ENCODE measurements at places on chromosomes 5 and 9. TPM values are rescaled to one million over a fixed set of nuclear protein-coding genes. Genes with fewer than 3 reads are reported as not detected.

DNA sequence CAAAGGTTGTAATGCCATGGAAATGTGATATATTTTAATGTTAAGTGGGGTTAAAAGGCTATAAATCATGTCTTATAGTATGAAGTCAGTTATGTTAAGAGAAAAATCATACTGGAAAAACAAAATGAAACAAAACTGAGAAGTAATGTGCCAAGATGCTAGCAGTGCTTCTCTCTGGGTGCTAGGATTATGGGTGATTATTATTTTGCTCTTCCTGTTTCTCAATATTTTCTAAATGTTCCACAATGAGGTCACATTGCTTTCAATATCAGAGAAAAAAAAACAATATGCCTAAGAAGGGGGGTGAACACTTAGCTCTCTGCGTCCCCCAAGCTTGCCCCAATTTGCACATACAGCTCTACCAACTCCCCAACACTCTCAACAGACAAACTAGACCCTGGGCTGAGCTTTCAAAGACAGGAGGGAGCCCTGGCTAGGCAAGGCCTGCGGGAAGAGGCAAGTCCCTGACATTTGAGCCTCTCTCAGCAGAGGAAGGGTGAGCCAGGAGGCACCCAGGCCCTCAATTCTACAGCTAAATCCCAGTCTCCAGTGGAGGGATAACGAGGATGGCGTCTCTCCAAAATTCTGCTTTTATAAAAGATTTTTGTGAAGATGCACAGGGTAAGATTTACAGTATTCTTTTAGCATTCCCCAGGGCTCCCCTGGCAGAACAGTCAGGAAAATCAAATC lies 24.4 kb downstream of the WHRN start:
- DNase-seq: no peak

- no peak for DNase-seq
These were observed 25.1 kb upstream of the UGCG start for GRCh38 chr9:111871499-111871855.

DNA sequence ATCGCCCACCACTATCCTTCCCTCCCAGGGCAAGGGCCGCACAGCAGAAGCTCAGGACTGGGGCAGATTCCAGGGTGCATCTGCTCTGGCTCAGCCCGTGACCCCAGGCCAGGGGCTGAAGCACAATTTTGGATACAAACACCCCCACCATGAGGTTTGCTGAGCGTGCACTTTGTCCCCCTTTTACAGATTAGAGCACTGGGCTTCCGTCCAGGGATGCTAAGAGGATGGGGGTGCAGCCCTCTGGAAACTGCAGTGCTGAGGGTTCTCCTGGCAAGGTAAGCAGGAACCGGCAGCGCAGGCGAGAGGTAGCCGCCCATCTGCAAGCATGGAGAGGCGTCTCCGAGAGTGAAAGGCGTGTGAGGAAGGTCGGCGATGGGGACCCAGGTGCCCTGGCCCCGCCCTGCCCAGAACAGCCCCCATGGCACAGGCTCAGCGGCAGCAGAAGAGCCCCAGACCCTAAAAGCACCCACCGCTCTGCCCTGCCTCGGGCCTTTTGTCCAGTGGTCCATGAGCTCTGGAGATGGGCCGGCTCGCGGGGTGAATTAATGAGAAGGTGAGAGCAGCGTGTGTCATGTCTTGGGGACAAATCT lies 54.5 kb upstream of the OLFM1 start:
- no peak for DNase-seq

DNA sequence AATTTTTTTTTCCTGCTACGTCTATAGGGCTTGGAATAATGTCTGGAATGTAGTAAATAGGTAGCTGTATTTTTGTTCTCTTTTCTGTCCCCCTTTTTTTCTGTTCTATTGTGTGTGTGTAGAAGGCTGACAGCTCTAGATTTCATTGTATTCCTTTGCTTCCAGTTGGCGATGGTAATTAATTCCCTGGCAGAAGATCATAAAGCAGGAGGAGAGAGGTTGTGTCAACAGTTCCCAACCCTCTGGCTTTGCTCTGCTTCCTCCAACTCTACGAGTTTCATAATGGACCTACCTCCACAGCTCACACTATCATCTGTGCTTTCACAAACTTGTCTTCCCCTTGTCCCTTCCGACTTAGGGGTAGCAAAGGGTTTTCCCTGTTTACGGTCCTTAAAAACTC lies 117.9 kb upstream of the CDH18 start:
- DNase-seq: no peak

GRCh38 chr9:16664211-16664610 lies 206.3 kb downstream of the BNC2 start:
- DNase-seq: no peak

DNA sequence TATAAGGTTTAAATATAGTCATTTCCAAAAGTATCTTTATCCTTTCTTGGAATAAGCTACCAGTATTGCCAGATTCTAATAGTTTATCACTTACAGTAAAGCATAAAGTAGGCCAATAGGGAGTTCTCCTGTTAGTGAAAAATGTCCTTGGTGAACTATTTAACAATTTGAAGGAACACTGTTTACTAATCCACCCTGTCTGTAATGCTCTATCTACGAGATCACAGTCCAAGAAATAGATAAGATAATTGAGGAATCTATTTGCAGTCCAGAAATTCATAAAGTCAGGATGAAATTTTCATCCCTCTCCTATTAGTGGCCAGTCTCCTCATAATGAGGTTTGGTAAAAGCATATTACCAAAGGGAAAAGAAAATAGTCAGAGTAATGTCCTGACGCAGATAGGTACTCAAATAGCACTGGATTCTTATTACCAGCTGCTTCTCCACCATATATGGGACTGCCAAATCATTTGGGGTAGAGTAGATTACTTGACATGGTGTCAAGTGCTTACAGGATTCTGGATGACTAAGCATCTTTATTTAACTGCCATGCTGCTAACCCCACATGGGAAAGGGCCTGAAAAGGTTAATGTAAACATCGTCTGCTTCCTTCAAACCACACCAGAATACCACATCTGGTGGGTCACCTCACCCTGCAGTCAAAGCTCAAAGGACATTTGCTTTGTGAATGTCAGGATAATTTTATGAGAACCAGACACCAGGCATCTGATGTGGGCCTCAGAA lies 808.1 kb downstream of the EFNA5 start:
- no peak for DNase-seq

GRCh38 chr9:121059998-121060636 lies 10.0 kb upstream of the C5 start:
- peak; percentile 29 for DNase-seq

DNA sequence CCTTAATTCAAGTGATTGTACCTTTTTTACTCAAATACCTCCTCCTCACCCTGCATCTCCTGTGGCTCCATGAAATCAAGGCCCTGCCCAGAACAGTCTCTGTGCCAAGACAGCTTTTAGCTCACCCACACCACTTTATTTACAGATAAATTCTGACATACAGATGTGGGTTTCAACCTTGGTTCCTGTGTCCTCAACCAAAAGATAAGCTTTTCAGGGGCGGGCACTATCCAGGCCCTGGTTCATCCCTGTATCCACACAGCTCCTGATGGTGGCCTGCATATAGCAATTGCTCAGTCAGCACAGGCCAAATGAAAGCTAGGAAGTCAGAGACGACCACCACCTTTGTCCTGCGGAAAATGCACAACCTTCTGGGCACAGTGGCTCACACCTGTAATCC lies 8.3 kb downstream of the SHB start:
- DNase-seq: no peak

- no peak for DNase-seq
These were observed 48.5 kb upstream of the MSX2 start for GRCh38 chr5:174675916-174676315.

DNA sequence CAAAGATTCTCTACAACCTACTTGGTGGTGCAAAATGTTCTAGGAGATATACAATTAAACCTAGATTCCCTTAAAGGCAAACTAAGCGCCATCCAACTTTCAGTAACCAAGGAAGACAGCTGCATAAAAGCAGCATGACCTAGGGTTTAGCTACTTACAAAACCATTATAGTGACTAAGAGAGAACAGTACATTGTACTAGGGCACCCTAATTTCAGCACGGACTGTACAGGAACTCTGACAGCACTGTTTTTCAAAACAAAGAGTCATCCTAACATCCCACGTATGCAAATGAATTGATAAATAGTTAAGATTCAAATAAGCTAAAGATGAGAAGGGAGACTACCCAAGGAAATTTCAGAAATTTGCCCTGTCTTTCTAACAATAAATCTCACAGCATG lies 30.0 kb downstream of the STRBP start:
- DNase-seq: no peak

- DNase-seq: no peak
These were observed 611.8 kb downstream of the BNC2 start for GRCh38 chr9:16258708-16259107.

- peak; percentile 70 for DNase-seq
These were observed 29.6 kb downstream of the IRF1 start for GRCh38 chr5:132460846-132461568.

DNA sequence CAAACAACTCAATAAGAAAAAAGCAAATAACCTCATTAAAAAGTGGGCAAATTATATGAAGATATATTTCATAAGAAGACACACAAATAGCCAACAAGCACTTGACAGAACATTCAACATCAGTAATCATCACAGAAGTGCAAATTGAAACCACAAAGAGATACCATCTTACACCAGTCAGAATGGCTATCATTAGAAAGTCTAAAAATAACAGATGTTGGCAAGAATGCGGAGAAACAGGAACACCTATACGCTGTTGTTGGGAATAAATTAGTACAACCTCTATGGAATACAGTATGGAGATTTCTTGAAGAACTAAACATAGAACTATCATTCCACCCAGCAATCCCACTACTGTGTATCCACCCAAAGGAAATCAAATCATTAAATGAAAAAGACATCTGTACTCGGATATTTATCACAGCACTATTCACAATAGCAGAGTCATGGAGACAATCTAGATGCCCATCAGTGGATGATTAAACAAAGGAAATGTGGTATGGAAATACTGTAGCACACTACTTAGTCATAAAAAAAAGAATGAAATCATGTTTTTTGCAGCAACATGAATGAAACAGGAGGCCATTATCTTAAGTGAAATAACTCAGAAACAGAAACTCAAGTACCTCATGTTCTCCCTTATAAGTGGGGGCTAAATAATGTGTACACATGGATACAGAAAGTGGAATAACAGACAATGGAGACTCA lies 106.8 kb upstream of the FST start:
- DNase-seq: no peak

The LCN12 gene
- 121 TPM for polyA plus RNA-seq

The PRRC1 gene
- 75.5 TPM for polyA plus RNA-seq

The CTXN3 gene
- polyA plus RNA-seq: not detected

The MARCOL gene
- not detected for polyA plus RNA-seq

All from large intestine (tissue), 12 donors.